ENCODE measurements at places on chromosomes 6 and 20.
A peak's percentile ranks its signal among the peaks of the same experiment; 100 is the strongest.

DNA sequence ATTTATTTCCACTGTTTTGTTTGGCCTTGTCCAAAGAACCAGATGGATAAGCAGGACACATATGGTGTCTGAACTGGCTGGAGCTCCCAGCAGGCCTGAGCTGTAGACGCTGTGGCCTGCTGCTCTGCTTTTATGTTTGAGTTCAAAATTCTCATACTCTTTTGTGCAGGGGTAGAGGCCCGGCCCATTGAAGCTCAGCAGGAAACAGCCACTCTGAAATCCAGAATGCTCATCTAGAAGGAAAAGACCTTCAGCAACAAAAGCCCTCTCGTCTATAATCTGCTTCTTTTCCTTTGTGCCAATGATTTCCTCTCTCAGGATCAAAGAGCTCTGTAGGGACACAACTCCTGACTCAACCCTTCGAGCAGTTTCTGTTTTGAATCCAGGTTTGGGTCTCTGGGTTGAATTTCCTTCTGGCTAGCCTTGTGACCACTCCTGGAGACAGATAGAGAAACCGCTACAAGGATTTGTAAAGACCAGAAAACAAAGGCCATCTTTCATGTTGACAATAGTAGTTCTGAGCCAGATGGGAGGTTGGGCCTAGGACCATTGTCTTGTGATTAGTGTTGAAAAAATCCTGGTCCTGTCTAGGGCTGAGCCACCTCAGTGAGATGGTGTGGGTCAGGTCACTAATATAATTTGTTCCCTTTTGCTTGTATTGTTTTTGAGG lies 446.7 kb downstream of the BCKDHB start:
- DNase-seq = no peak

- DNase-seq = peak; percentile 10
Observed at GRCh38 chr20:1108437-1108920, 9.9 kb upstream of the PSMF1 start.

DNA sequence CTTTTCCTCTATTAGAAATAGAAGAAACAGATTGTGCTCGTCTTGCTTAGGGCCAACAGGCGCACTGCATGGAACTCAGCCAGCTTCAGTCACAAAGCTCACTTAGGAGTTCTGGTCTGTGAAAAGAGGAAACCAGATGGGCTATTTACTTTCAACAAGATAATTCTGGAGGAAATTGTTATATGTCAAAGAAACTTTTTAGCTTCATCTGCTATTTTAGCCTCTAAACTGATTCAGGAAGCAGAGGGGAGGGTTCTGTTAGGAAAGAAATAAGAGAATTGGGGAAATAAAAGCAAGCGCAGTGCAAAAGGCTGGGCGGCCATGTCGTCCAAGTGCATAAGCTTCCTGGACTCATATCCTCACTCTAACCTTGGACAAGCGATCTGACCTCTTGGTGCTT lies 21.3 kb downstream of the PRKN start:
- DNase-seq = no peak

DNA sequence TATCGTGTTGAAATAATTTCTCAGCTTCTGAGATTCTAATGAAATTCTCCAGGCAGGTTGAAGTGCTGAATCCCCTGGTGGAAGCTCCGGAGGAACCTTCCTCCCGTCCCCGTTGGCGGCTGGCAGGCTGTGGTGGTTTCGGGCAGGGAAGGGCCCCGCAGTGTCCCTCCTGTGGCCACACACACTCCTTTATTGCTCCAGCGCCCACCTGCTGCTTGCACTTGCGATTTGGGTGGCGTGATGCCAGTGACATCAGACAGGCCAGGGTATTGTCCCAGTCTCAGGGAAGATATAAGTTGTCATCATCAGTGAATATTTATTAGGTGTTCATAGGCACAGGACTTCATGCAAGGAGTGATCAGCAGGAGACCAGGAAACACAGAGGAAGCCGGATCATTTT lies 530.4 kb downstream of the QKI start:
- no peak for DNase-seq

- DNase-seq = no peak
Observed at GRCh38 chr20:39758876-39759275, 796.7 kb downstream of the DHX35 start.

GRCh38 chr20:45612314-45612713 lies 17.2 kb upstream of the WFDC10A start:
- DNase-seq = no peak

DNA sequence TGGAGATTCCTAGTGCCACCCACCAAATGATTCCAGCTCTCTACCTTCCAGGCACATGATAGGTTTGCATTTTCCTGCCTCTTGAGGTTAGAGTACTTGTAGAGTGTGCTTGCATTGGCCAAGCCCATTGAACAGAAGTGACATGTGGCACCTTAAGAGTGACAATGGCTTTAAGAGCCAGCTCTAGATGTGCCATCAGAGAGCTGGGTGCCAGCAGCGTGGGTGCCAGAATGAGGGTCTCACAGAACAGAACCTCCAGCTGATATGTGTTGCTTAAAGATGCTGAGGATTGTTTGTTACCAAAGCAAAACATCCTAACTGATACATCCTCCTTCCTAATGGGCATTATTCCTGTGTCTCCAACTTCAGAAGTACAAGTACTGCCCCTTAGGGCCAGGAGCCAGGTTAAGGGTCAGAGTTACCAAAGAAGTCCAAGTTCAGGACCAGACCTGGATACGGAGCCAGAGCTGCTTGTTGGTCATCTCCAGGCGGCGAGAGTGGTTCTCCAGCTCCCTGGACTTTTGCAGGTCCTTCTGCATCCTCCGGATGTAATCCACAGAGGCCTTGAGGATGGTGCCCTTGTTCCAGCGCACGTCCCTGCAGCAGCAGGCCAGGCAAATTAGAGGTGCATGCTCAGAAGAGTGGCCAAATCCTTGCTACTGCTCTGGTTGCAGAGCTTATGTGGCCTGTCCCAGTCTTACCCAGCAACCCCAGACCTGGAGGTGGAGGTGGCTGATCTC lies 47.5 kb downstream of the MDFI start:
- no peak for DNase-seq

- no peak for DNase-seq
Observed at GRCh38 chr6:72987301-72987700, 238.0 kb downstream of the KHDC1L start.

- no peak for DNase-seq
Observed at GRCh38 chr6:27812078-27812804, 100.0 kb downstream of the OR2B2 start.

GRCh38 chr6:99467509-99468106 lies 42.5 kb upstream of the PNISR start:
- no peak for DNase-seq

GRCh38 chr20:25259358-25259757 lies 11.5 kb downstream of the PYGB start:
- no peak for DNase-seq

GRCh38 chr6:90490030-90490716 lies 96.7 kb downstream of the MAP3K7 start:
- DNase-seq = no peak

- no peak for DNase-seq
Observed at GRCh38 chr20:9375221-9375681, 139.1 kb upstream of the LAMP5 start.

DNA sequence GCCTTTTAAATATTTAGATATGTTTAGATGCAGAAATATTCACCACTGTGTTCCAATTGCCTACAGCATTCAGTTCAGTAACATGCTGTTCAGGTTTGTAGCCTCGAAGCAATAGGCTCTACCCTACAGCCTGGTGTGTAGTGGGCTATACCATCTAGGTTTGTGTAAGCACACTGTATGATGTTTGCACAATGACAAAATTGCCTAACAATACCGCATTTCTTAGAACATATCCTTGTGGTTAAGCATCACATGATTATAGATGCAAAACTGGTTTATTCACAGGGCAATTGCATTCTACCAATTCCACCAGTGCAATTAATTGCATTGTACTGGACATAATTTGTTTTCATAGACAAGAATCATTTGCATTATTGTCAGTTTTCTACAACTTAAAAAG lies 7.9 kb upstream of the SLC22A16 start:
- DNase-seq = no peak

GRCh38 chr6:167946604-167947003 lies 50.9 kb upstream of the KIF25 start:
- no peak for DNase-seq

DNA sequence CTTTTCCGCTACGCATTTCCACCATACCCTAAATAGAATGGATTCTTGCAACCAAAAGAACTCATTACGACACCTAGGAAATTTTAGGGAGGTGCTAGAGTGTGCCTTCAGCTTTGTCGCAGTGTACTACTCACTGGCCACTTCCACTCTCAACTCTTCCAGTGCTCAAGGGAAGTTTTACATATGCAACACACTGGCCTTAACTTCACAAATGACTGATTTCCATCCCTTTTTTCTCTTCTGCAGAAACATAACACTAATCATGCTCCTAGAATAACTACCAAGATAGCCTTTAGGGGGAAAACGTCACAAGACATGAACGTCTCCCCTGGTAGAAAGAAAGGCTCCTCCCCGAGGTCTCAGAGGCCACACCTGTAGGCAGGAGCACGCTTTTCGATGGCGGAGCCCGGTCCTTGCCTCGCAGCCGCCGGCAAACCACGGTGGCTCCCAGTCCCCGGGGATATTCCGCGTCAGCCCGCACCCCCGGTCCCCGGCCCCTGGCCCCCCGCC lies 584 bp downstream of the LYRM4 start:
- peak; percentile 75 for DNase-seq

DNA sequence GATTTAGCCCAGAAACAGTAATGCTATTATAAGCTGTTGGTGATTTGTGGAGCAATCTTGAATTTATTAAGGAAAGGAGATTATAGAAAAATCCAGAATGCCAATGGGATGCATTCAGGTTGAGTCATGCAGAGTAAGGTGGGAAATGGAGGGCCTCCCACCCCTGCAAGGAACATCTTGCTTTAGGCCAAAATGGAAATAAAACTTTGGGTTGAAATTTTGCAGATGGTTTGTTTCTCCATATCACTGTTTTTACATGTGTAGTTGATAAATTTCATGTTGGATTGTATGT lies 152.4 kb downstream of the BCAS1 start:
- no peak for DNase-seq

DNA sequence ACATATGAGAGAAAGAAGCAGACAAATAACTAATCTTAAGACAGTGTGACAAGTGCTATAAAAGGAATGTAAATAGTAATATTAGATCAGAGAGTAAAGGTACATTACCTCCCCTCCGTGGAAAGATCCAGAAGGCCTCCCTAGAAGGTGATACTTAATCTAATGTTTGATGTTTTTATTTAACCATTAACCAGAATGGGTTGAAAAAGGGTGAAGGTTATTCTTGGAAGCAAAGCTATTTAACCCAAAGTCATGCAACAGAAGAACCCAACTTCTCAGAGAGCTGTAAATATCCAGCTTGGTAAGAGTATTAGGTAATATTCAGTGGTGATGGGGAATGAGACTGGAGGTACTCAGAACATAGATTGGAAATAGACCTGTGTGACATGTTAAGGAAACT lies 68.0 kb upstream of the HIVEP1 start:
- DNase-seq = no peak

DNA sequence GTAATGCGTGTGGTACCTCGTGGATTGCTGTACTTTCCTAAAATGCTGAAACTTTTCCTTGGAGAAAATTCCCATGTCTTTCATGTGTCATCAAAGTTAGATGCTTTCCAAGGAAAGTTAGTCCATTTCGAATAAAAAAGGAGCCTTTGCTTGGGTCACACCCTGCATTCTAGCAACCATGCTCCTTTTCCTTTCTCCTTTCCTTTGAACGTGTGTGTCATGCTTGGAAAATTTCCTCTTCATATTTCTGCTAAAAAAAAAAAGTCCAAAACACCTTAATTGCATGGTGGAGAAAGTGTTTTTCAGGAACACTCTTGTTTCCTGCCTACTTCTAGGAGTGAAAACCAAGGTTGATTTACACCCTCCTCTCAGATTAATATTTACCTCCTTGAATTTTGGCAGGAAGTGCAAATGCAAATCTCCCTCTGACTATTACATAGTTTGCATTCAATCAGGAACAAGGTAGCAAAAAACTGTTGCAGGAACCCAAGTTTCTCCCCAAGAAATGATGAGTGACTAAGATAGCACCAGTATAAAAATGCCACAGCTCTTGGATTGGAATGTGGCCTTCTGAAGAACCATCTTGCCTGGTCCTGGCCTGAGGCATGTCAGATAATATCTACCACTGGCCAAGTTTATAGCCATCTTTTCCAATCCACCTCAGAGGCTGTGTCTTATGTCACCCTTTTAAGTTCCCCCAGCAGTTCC lies 590.6 kb downstream of the QKI start:
- DNase-seq = no peak

GRCh38 chr6:73713426-73714147 lies 17.6 kb downstream of the CD109 start:
- DNase-seq = no peak

DNA sequence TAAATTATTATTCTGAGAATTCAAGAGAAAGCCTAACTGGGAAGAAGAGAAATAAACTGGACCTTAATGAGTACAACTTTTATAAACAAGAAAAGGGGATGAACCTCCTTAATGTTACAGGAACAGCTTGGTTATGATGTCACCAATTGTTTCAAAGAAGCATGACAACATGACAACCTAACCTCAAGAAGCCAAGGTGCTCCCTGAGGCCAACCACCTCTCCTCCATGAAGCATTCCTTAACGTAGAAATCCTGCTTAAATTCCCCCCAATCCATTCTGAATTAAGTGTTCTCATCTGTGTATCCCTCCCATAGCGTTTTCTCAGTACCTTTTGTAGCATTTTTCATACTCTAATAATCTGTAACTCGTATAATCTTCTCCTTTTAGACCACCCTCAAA lies 1.7 kb downstream of the HBS1L start:
- no peak for DNase-seq

DNA sequence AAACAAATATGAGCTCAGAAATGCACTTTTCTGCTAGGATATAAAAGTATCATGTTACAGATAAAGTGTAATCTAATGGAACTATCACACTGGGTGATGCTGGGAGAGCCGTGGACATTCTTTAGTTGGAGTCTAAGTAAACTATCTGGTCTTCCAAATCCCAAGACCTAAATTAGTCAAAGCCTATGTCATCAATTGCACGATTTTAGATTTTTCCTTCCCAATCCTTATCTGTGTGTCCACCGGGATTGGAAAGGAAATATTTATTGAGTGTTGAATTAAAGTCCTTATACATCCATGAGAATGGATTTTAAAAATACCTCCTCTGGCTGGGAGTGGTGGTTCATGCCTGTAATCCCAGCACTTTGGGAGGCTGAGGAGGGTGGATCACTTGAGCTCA lies 19.6 kb upstream of the MRAP2 start:
- no peak for DNase-seq

DNA sequence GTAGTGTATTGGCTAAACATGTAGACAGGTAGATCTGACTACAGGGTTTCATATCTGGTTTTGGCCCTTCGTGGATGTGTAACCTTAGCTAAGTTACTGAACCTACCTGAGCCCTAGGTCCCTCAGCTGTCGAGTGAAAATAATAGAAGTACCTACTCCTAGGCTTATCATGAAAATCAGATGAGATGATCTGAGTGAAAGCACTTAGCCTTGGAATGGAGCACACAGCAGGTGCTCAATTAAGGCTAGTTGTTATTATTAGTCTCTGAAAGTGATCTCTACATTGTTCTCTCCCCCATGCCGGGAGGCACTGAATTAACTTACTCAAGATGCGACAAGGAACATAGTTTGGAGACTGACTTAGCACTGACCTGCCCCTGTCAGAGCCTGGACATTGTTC lies 174.7 kb upstream of the ZNF217 start:
- no peak for DNase-seq

- DNase-seq = no peak
Observed at GRCh38 chr20:37278966-37279590, 10.4 kb upstream of the MANBAL start.

- DNase-seq = no peak
Observed at GRCh38 chr20:38343311-38344106, 2.8 kb upstream of the LBP start.
